ENCODE measurements at places on chromosomes 12 and 14.

- DNase-seq, result no peak
Observed at GRCh38 chr14:64715628-64716412, 11.6 kb downstream of the PLEKHG3 start.

DNA sequence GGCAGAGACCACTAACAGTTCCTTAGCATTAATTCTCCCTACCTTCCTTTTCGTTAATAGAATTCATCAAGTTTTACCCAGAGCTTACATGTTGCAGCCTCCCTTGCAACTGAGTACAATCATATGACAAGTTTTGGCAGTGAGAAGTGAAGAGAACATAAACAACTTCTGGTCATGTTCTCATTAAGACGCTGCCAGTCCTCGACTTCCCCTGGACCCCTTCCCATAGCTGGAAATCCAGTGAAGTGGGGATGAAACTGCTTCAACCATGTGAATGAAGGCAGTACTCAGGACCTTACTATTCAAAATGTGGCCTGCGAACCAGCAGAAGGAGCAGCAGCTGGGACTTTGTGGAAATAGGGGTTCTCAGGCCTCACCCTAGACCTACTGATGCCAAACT lies 133.9 kb downstream of the SPTSSA start:
- no peak for DNase-seq

GRCh38 chr14:51323492-51323891 lies 83.4 kb downstream of the TMX1 start:
- no peak for DNase-seq

GRCh38 chr12:2902272-2902880 lies 11.7 kb downstream of the TULP3 start:
- DNase-seq, result no peak

DNA sequence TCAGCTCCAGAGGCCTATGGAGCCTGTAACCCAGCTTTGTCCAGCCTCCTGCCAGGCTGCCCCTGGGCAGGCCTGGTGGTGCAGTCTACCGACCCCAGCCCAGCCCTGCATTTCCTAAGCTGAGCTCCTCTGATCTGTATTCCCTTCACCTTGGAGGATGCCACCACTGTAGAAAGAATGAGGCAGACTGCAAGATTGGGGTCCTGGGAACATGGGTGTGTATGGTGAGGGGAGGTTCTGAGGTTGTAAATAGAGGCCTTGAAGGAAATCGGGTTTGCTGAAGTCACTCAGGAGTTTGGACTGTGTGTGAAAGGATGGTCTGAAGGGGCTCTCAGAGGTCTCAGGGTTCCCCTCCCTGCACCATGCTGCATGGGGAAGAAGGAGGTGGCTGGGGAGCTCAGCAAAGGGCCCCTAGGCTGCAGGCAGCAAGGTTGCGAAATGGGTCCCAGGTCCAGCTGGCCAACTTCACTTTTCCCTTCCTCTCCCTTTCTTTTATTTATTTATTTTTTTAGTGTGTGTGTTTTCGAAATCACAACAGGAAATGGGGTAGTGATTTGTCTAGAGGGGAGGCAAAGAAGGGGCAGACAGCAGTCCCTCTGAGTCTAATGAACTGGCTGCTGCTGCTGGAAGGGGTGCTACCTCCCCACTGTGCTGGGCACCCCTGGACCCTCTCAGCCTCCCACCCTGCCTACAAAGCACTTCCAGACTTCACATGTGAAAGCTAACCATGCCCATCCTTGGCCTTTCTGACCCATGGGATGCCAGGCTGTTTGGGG lies 1.2 kb upstream of the LRP1-AS start:
- no peak for DNase-seq

DNA sequence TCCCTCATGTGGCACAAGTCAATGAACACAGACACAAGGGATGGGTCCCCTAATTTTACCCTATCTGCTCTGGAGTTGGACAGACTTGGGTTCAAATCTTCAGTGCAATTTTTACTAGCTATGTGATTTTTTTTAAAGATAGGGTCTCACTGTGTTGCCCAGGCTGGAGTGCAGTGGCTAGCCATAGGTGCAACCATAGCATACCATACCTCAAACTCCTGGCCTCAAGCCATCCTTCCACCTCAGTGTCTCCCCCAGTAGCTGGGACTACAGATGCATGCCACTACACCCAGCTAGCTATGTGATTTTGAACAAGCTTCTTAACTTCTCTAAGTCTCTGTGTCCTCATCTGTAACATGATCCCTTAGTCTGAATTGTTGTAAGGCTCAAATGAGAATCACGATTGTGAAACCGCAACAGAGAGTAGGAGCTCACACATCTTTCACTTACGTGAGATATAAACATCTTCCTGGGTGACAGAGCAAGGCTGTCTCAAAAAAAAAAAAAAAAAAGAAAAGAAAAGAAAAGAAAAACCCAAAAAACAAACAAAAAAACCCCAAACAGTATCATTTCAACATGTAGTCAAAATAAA lies 4.7 kb downstream of the CALCOCO1 start:
- no peak for DNase-seq

- DNase-seq, result no peak
Observed at GRCh38 chr12:69886715-69887114, 61.7 kb downstream of the MYRFL start.

DNA sequence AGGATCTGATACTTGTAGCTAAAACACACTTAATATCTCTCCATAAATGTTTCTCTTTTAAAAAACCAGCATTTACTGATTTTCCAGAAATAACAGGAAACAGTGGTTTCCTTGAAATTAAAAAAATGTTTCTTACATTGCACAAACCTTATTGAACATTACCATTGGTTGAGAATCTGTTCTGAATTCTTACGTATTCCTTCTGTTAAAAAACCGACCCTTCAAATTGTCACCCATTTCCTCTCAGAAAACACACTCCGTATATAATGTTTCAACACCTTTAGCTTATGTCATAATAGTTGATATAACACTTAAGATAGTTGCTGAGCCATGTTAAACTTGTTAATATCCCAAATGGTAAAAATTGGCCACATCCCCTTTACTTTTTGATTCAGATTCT lies 51.2 kb downstream of the MSRB3 start:
- DNase-seq, result no peak

- DNase-seq, result no peak
Observed at GRCh38 chr12:13200841-13201240, 4.3 kb downstream of the EMP1 start.

DNA sequence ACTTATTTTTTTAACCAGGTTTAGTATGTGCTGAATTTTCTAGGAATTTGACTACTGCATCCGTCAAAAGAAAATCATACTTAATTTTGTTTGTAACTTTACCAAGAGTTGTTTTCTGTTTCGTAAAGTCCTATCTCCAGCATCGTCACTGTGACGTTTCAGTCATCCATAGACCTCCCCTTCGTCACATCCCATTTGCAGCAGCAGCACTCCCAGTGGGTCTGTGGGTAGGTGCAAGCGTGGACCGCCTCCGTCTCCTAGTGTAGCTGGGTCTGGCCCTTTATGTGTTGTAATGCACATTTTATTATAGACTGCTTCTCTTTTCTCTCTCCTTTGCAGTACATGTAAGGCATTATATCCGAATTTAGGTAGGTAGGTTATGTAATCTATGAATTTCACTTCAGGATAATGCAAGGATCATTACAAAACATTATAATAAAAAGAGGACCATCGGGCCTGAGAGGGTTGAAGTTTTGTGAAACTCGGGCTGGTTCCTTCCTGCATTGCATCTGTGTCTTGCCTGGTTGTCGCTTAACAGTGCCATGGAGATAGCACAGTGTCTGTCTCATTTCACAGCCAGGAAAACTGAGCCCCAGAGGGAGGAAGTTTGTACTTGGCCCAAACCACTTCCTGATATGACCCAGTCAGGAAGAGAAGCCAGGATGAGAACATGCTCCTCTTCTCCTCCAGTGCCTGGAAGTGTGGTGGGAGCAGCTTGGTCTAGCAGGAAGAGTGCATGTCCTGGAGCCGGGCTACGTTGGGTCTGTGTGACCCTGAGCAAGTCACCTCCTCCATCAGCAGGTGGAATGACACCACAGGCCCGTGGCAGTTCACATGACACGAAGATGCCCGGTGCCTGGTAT lies 41.3 kb downstream of the EVL start:
- peak; percentile 53 for DNase-seq

GRCh38 chr14:65840118-65840751 lies 427.7 kb downstream of the FUT8 start:
- DNase-seq, result no peak

GRCh38 chr14:97838986-97839385 lies 1041.8 kb downstream of the VRK1 start:
- no peak for DNase-seq

GRCh38 chr12:74689071-74689655 lies 151.5 kb downstream of the ATXN7L3B start:
- peak; percentile 26 for DNase-seq

GRCh38 chr14:34792598-34792997 lies 78.2 kb upstream of the CFL2 start:
- DNase-seq, result no peak

GRCh38 chr12:57090490-57090889 lies 1.6 kb downstream of the NAB2 start:
- DNase-seq, result no peak

- no peak for DNase-seq
Observed at GRCh38 chr14:52307376-52307775, 6.7 kb upstream of the PTGER2 start.

- DNase-seq, result no peak
Observed at GRCh38 chr12:6376870-6377666, 1.7 kb upstream of the SCNN1A start.

DNA sequence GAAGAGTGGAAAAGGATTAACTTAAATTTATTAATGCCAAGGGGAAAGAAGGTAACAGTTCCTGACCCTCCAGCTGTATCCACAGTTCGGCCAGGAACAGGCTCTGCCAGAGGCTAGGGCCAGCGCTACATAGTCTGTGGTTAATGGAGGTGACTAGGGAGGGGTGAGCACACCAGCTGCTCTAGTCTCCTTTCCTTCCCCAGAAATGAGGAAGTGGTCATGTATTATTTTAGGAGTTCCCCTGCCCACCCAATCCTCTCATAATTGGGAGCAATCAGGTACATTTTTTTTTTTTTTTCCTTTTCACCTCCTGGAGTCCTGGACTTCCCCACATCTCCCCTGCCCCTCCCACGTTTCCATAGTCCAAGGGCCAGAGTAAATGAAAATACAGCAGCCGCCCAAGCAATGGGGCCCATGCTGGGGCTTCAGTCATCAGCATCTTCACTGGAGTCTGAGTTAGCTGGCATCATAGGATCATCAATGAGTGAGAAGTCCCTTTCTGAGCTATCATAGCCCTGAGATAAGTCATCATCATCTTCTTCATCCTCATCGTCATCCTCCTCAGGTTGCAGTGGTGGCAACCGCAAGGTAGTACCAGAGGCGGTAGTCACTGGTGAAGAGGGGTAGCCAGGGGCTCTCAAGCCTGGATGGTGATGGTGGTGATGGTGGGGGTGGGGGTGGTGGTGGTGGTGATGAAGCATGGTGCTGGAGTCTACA lies 1.5 kb upstream of the SUPT16H start:
- no peak for DNase-seq

DNA sequence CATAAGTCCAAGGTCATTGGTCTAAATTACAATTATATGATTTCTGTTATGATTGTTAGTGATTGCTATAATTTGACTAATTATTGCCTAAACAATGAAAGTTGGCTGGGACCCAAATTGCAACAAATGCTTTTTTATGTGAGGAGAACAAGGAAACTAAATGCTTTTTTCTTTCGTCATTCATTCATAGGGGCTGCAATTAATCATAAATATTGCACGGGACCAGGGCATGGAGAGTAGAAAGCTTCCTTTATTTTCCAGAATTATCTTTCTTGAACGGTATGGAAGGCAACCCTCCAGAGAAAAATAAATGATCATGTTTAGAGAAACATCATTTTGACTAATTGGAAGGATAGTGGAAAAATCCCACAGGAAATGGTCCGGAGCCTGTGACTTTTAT lies 32.6 kb upstream of the ARHGAP5 start:
- DNase-seq, result no peak

DNA sequence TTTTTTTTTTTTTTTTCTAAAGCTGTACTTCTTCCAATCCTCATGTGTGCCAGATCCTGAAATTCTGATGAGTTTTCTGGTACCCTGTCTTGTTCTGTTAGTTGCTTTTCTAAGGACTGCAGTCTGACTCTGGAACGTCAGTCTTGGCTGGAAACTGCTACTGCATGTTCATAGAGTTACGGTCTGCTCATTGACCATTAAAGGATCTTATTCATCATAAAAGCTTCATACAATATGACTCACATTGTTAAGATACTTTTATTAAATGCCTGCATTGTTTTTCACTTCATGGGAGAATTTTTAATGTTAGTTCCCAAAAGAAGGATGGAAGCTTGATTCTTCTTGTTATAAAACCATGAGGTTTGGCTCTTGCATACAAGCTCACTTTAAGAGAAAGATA lies 233.6 kb downstream of the SYT10 start:
- no peak for DNase-seq

- DNase-seq, result no peak
Observed at GRCh38 chr12:38431921-38432320, 115.3 kb downstream of the ALG10B start.

DNA sequence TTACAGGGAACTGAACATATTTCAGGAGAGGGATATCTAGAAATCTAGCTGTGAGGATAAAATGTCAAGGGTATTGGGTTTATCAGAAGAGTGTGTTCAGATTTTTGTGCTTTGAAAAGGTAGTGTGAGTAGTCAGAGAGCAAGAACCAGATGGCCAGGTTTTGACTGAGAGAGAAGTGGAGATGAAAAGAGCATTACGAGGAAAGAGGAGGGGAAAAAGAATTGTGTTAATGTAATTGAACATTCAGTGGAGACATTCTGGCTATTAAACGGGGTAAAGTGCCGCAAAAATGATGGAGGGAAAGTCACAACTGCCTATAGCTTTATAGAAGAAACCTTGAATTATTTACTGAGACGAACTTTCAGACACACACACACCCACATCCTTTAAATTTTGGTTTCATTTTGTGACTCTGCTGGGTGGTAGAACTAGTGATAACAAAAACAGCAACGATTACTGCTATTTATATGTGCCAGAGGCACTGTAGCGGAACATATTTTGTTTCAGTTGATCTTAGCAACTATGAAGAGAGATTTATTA lies 213.6 kb downstream of the ERC1 start:
- DNase-seq, result peak; percentile 40

GRCh38 chr12:96445691-96446583 lies 43.4 kb upstream of the CFAP54 start:
- peak; percentile 90 for DNase-seq

DNA sequence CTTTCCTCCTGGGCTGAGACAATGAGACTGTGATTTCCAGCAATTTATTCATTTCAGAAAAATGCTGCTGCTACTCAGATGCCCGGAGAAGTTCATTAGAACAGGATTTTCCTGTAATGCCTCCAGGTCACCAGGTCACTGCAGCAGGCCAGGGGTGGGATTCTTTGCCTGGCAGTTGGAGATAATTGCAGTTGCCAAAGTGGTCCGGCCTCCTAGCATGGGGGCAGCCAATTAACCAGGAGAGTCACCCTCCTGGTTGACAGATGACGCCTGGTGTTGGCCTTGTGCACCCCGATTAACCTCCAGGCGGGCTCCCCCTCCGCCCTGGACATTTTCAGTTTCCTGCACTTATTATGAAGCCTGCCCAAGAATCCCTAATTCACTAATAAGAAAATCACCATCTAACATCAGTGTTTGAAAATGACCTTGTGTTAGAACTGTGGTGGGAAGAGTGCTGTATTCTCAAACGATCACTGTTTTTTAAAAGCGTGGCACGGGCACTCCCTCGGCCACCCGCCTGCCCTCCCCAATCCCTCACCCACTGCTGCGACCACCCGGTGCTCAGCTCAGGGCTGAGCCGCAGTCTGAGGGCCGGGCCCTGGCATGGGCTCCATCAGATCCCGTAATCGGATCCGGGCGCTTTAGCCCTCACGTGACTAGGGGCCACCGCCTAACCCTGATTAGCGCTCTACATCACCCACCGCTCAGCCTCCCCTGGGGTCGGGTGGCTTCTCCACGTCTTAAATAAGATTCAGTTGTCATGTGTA lies 12.9 kb downstream of the RIMBP2 start:
- DNase-seq, result no peak

Data from CD4-positive, alpha-beta T cell treated with Interleukin-2 at 100 ng/mL for 4 hours (primary cell).